ENCODE measurements at places on chromosomes 11 and 22. TPM values are rescaled to one million over a fixed set of nuclear protein-coding genes. Genes with fewer than 3 reads are reported as not detected.
A peak's percentile ranks its signal among the peaks of the same experiment; 100 is the strongest.

ACRV1 gene
- not detected for total RNA-seq

GRCh38 chr11:17208257-17208999 is 642 bp upstream of the PIK3C2A start:
- DNase-seq, result no peak

KRTAP5-2 gene
- not detected for total RNA-seq

DNA sequence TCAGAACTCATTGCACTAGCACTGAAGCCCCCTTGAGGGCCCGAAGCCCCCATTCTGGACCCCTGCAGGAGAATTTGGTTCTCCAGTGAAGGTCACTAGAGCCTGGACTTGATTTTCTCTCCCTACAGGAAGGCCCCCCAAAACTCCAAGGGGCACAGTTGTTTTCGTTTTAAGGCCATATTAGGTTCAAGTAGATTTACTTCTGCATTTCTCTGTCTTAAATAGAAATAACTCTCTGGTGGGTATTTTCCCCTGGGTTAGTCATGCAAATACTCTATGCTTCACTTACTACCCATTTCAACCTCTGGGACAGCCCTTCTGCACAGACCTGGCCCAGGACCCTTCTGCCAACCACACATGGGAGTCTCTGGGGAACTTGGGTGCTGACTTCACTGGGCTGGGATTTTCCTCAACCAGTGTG is 41.6 kb downstream of the WEE1 start:
- DNase-seq, result no peak

LRRC74B gene
- not detected for total RNA-seq

DNA sequence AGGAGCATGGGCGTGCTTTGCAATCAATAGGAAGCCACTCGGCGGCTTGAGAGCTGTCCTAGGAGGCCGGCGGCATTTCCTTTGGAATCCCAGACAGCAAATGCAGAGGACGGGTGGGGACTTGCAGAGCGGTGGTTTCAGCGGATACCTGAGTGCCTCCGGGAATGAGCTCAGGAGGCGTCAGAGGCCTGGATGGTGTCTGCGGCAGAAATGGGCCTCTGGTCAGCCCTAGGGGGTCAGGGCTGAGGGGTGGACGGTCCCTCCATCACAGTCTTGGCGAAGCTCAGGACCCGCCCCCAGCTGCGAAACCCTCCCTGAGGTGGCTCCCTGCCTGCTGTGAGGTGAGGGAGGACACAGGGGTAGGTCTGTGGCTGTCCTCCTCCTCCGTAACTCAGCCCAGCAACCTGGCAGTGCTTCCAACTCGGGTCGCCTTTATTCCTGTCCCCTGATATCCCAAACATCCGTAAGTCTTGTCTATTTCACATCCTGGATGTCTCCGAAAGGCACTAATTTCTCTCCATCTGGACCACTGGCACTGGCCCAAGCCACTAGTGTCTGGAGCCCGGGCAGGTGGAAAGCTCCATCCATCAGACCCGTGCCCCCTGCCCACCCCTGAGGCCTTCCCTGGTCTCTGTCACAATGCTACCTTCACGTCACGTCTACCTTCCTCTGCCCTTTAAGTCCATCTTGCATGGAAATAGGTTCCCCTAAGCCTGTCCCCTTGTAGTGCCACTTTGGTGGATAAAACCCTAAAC is 686.6 kb downstream of the BRD1 start:
- no peak for DNase-seq

GRCh38 chr22:28435982-28436381 is 243.7 kb downstream of the TTC28 start:
- DNase-seq, result no peak

DNA sequence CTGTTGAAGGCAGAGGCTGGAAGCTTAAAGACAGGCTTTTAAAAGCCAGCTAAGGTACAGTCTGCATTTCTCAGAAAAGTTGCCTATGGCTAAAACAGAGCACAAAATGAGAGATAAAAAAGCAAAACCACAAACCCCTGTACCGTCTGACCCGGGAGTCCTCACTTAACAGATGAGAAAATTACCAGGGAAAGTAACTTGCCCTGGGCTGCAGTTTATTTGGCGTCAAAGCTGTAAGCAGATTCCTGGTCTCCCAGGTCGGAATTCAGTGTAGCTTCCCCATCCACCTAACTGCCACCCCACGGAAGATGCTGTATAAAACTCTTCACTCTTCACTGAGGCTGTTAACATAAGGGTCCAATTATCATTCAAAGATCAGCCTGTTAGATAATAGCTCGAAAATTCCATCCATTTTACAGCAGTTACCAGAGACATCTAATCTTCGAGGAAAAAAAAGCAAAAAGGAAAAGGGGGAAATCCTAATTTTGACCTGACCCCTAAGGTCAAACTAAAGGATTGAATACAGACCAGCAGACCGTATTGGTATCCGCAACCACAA is 1.5 kb downstream of the TCF20 start:
- no peak for DNase-seq

DNA sequence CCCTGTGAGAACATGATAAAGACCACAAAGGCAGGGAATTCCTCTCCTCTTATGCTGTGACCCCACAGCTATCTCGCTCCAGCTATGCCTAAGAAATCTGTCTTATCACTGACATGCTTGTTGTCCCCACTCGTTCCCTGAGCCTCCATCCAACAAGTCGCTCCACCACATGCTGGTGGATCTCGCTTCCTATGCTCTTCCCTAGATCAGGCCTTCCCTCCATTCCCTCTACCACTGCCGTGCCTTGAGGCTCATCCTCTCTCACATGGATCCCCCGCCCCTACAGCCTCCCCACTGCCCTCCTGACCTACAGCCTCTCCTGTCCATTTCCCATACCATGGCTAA is 1.4 kb upstream of the DGAT2 start:
- DNase-seq, result no peak

RAPSN gene
- total RNA-seq, result not detected

DNA sequence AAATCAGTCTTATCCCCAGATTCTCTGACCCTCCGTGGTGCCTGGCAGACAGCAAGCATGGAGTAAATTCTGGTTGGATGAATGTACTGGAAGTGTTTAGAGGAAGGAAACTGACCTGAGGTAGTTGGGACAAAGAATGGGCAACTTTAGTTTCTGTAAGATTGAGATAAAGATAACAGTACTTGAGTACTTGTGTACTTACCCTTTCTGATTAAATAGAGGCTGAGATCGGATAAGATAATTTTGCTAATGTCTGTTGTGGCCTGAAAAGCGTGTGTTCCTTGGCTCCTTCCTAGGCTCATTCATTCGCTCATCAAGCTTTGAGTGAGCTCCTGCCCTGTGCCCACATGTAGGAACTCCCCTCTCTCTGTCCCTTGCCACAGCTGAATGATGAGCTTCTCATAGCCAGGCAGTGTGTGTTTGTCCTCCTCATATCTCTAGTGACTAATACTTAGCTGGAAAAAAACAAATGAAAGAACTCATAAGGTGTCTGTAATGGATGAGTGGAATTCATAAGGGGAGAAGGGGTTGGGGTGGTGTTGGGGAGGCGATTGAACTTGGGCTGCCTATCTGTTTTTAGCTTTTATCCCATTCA is 118.1 kb downstream of the DBX1 start:
- no peak for DNase-seq

DNA sequence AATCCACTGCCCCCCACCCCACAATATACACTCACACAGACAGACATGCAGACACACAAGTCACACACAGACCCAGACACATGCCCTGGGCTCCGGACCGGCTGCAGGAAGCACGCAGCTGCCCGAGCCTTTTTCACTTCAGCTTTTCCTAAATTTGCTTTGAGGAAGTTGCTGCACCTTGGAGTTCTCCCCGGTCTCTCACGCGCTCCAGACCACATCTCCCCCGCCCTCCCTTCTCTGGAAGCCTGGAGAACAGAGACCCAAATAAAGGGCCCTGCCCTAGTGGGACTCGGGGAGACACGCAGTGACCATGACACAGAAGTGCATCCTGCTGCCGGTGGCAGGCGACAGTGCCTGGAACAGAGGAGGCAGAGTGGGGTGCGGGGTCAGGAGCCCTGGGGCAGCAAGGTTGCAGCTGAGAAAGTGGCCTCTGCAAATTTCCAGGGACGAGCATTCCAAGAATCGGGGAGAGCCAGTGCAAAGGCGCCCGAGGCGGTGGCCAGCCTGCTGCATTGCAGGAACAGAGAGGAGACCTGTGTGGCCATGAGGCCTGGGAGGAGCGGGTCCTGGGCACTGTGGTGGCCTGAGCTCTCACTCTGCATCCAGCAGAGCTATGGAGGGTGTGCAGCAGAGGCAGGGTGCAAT is 19.1 kb downstream of the RPL3 start:
- DNase-seq, result no peak

- DNase-seq, result peak; percentile 15
These were observed 32.5 kb upstream of the ATXN10 start for GRCh38 chr22:45638834-45639746.

OR8G5 gene
- total RNA-seq, result not detected

- DNase-seq, result no peak
These were observed 36.6 kb downstream of the RPL3 start for GRCh38 chr22:39282645-39283321.

CCDC116 gene
- not detected for total RNA-seq

CRY2 gene
- 5.6 TPM for total RNA-seq

HOATZ gene
- not detected for total RNA-seq

DNA sequence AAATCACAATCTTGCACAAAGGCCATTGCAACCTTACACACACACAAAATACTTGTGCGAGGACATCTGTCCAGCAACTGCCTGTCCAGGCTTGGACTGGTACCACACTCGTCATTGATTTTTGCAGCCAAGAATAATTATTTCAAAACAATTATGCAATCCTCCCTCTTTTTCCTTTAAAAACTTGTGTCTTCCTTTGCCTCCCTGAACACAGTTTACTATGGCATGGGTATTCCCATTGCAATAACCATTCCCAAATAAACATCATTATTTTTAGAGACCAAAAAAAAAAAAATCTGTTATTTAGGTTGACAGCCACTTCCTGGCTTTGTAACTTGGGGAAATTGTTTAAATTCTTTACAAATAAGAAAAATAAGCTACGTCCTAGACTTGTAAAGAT is 54.0 kb downstream of the C11orf91 start:
- no peak for DNase-seq

DNA sequence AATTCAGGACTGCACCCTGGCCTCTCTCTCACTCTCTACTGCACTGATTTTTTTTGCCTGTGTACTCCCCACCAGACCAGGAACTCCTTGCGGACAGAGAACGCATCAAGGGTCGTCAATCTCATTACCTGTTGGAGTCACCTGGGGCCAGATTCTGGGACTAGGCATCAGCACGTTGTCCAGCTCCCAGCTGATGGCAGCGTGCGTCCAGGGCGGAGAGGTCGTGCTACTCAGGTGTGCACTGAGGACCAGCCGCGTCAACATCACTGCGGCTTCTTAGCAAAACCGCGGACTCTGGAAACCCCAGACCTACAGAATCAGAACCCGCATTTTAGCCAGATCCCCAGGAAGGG is 13.1 kb downstream of the KCNJ5 start:
- no peak for DNase-seq

DNA sequence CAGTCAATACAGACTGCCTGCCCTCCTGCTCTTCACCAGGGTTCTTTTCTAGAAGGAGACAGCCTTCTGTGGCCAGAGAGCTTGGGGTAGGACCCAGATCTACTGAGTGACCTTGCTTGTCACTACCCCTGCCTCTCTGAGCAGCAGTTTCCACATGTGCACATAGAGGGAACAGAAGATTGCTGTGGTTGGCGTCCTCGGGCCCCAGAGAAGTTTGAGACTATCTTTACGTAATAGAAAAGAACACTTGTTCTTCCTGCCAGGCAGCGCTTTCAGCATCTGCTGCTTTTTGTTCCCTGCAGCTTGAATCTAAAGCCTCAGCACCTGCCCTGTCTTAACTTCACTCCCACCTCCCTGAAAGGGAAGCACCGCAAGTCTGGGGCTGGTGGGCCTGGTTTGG is 1.9 kb upstream of the FKBP2 start:
- DNase-seq, result no peak

- no peak for DNase-seq
These were observed 78.5 kb downstream of the TRAF6 start for GRCh38 chr11:36431429-36432092.

DNA sequence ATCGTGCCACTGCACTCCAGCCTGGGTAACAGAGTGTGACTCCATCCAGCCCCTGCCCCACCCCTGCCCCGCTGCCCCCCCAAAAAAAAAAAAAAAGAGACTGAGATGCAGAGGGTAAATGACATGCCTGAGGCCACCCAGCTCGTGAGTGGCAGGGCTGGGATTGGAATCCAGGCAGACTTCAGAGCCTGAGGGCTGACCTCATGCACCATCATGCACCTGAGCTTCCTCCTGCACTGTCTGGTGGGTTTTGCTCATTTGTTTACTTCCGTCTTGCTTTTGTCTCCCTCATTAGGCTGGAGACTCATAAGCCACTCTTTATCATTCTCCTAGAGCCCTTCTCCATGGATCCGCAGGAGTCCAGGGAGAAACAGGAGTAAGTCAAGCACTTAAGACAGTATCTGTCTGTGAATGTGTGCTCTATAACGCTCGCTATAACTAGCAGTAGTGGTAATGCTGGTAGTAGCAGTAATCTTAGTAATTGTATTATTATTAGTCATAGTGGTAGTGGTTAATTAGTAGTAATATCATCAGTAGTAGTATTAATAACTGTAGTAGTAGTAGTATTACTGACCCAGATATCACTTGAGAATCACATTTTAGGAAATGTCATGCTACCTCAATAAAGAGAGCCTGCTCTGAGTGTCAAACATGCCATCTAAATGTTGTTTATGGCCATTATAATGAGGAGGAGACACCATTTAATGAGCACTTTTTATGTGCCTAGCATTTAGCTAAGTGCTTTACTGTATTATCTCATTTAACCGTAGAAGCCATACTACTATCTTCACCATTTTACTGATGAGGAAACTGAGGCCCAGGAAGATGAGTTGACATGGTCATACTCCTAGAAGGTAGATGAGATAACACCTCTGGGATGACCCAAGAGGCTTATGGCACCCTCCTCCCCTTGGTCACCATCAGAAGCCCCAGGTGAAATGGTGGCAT is 85.0 kb downstream of the NAT10 start:
- no peak for DNase-seq

NXPE4 gene
- not detected for total RNA-seq

DNA sequence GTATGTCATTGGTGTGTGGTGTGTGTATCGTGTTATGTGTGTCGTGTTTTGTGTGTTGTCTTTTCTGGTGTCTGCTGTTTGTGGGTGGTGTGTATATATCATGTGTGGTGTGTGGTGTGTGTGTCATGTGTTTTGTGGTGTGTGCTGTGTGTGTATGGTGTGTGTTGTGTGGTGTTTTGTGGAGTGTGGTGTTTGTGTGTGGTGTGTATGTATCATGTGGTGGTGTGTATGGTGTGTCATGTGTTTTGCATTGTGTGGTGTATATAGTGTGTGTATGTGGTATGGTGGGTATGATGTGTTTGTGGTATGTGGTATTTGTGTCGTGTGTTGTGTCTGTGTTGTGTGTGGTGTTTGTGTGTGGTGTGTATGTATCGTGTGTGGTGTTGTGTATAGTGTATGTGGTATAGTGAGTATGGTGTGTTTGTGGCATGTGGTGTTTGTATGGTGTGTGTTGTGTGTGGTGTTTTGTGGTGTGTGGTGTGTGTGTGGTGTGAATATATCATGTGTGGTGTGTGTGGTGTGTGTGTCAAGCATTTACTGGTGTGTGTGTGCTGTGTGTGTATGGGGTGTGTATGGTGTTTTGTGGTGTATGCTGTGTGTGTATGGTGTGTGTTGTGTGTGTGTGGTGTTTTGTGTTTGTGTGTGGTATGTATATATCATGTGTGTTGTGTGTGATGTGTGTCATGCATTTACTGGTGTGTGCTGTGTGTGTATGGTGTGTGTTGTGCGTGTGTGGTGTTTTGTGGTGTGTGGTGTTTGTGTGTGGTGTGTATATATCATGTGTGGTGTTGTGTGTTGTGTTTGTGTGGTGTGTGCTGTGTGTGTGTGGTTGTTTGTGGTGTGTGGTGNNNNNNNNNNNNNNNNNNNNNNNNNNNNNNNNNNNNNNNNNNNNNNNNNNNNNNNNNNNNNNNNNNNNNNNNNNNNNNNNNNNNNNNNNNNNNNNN is 12.7 kb downstream of the PIM3 start:
- no peak for DNase-seq

BDNF gene
- 0.92 TPM for total RNA-seq

Data from esophagus squamous epithelium (tissue), 5 donors.